ENCODE measurements at places on chromosomes 11 and 22. TPM values are rescaled to one million over a fixed set of nuclear protein-coding genes. Genes with fewer than 3 reads are reported as not detected.

Gene OR56A4
- 0.20 TPM for total RNA-seq

DNA sequence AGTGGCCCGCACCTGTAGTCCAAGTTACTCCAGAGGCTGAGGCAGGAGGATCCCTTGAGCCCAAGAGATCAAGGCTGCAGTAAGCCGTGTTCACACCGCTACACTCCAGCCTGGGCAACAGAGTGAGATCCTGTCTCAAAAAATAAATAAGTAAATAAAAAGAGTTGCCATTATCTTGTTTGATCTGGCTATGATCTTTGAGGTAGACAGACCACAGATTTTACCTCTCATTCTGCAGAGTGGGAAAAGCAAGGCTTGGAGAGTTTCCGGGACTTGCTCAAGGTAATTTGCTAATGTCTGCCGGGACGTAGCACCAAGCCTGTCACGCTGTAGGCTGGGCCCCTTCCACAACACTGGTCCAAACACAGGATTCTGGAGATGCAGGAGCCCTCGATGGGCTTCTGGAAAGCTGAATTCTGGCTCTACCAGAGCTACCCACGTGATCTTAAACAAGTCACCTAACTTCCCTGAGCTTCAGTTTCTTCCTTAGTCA, 6.8 kb downstream of the GRAP2 start:
- H3K4me3 ChIP-seq, result no peak overlapping the region
- H3K36me3 ChIP-seq, result no peaks in the 10 kb centered on the region
- no peak for DNase-seq
- H3K27me3 ChIP-seq, result no peaks in the 10 kb centered on the region
- peaks cover 15% of the 10 kb centered on the region for H3K4me1 ChIP-seq

- H3K27ac ChIP-seq, result no peak overlapping the region
- no peaks in the 10 kb centered on the region for H3K27me3 ChIP-seq
- H3K36me3 ChIP-seq, result peaks cover 9% of the 10 kb centered on the region
- DNase-seq, result no peak
- no peaks in the 10 kb centered on the region for H3K4me1 ChIP-seq
- H3K4me3 ChIP-seq, result no peak overlapping the region
These were observed 834.5 kb downstream of the FAM181B start for GRCh38 chr11:81899156-81899555.

GRCh38 chr11:35218956-35219355, 80.0 kb downstream of the CD44 start:
- H3K27me3 ChIP-seq, result no peaks in the 10 kb centered on the region
- DNase-seq, result no peak
- H3K27ac ChIP-seq, result no peak overlapping the region

- no peak overlapping the region for H3K4me3 ChIP-seq
- DNase-seq, result no peak
- no peak overlapping the region for H3K27ac ChIP-seq
- H3K4me1 ChIP-seq, result peaks cover 54% of the 10 kb centered on the region
- no peaks in the 10 kb centered on the region for H3K27me3 ChIP-seq
These were observed 3.8 kb downstream of the APOBEC3D start for GRCh38 chr22:39024519-39025308.

- no peaks in the 10 kb centered on the region for H3K27me3 ChIP-seq
- peaks cover 71% of the 10 kb centered on the region for H3K4me1 ChIP-seq
- DNase-seq, result peak; percentile 87
- peak overlapping the region; percentile 93 for H3K27ac ChIP-seq
These were observed 62.0 kb downstream of the PAK1 start for GRCh38 chr11:77411717-77412441.

GRCh38 chr11:87180742-87181141, 143.0 kb downstream of the TMEM135 start:
- H3K27me3 ChIP-seq, result no peaks in the 10 kb centered on the region
- no peak for DNase-seq
- no peak overlapping the region for H3K4me3 ChIP-seq
- H3K4me1 ChIP-seq, result peaks cover 7% of the 10 kb centered on the region
- H3K36me3 ChIP-seq, result peaks cover 18% of the 10 kb centered on the region
- no peak overlapping the region for H3K27ac ChIP-seq

DNA sequence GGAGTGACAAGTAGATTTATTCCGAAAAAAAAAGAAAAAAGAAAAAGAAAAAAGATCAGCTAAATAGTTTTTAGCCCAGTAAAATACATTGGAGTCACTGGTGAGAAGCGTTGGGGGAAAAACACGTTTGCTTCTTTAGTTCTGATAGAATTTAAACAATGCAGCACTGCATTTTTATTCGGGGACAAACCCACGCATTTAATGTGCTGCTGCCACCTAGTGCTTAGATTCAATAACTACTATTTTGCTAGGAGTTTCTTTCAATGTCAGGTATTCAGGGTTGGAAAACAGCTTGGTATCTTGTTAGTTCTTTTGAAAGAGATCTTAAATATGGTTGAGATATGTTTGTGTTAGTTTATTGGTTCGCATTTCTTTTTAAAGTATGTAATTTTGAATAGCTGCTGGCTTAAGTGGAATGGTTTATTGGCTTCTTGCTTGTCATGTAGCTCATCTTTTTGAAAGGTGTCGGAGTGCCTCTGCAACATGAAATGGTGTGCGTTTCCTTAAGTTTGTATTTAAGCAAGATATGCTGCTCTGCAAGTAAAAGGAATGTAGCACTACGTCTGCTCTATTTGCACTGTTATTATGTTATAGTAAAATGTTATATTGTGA, 41.9 kb downstream of the SVIP start:
- DNase-seq, result no peak
- H3K4me3 ChIP-seq, result no peak overlapping the region
- H3K27ac ChIP-seq, result no peak overlapping the region
- peaks cover 10% of the 10 kb centered on the region for H3K4me1 ChIP-seq
- no peaks in the 10 kb centered on the region for H3K27me3 ChIP-seq

DNA sequence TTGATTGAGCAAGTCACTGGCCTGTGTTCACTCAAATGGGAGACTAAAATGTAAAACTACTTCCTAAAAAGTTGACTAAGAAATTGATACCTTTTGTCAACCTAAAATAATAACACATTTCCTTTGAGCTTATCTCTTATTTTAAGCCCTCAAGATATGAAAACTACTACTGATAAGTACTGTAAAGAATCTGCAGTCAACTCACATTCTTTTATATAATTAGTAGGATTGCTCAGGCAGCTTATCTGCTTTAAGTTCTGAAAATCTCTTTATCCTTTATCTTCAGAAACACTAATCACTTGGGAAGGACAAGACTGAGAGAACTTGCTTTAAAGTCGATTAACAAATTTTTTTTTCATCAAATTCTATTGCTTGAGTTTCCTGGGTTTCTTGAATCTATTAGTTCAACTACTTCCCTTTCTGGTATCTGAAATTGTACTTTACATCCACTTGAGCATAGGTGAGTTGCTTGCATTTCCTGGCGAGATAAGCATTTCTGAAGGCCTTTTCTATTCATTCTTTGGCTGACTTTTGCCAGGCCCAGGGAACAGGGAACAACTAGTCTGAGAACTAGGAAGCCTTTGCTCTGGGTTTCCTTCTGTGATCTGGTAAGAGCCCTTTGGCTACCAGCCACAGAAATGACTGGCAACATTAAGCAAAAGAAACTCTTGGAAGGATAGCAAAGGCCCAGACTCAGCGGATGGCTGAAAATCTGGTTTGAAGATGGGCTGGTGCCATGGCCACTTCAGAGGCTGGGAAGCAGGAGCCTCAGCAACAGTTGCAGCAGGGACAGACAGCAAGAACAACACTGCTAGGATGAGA, 19.3 kb upstream of the CSRP3 start:
- H3K36me3 ChIP-seq, result peaks cover 24% of the 10 kb centered on the region
- no peak overlapping the region for H3K4me3 ChIP-seq
- H3K27me3 ChIP-seq, result no peaks in the 10 kb centered on the region
- H3K27ac ChIP-seq, result no peak overlapping the region
- DNase-seq, result no peak
